Neuronal stem cell (in vitro differentiated cells): ENCODE measurements at places on chromosomes 5 and 9.

GRCh38 chr9:77166193-77166592, 11.1 kb upstream of the VPS13A start:
- H3K27me3 ChIP-seq: peaks cover 4% of the 10 kb centered on the region
- H3K27ac ChIP-seq: no peak overlapping the region
- H3K36me3 ChIP-seq: no peaks in the 10 kb centered on the region

DNA sequence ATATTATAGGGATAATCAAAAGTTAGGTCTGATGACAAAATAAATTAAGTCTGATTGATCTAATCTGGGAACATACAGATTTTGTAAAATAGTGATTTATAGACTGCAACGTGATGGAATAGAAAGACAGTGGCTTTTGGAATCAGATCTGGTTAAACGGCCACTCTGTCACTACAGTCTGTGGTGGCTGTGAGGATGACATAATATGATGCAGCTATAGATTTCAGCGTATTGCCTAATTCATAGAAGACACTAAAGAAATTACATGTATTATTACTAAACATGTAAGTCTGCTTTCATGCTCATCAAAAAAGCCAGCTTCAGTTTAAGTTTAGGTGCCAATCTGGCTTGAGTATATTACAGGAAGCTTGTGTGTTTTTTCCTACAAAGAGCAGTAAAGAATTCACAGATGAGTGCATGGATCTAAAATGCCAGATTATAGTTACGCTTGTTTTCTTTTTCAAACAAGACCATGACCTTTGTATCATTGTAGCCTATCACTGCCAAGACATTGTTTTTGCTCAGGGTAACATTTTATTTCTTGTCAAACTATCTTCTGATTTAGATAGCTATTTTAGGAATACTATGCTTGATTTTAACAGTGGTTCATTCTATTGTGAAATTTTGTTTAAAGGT, 25.7 kb downstream of the CPEB4 start:
- no peak overlapping the region for H3K4me3 ChIP-seq
- H3K27ac ChIP-seq: no peak overlapping the region
- DNase-seq: no peak
- H3K4me1 ChIP-seq: peaks cover 6% of the 10 kb centered on the region
- H3K36me3 ChIP-seq: no peaks in the 10 kb centered on the region

- H3K36me3 ChIP-seq: no peaks in the 10 kb centered on the region
- H3K4me1 ChIP-seq: no peaks in the 10 kb centered on the region
Measured at GRCh38 chr5:174046558-174046957, 1.1 kb downstream of the NSG2 start.

DNA sequence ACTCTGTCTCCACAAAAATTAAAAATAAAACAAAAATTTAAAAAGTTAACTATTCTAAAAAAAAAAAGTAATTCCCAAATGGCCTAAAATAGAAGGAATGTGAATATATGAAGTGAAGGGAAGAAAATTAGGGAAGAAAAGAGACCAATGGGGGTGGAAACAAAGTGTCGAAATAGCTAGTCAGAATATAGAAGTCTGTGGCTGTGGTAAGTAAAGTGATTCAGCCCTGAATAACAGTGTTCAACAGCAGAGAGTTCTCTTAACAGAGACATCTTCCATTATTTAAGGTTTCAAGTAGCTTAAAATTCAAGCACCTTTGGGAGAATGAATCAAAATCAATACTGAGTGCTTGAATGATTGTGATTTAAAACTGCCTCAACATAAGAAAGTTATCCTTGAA, 51.7 kb downstream of the LPAR1 start:
- H3K27me3 ChIP-seq: no peaks in the 10 kb centered on the region
- H3K4me3 ChIP-seq: no peak overlapping the region
- H3K4me1 ChIP-seq: no peaks in the 10 kb centered on the region
- no peak for DNase-seq
- H3K27ac ChIP-seq: no peak overlapping the region

DNA sequence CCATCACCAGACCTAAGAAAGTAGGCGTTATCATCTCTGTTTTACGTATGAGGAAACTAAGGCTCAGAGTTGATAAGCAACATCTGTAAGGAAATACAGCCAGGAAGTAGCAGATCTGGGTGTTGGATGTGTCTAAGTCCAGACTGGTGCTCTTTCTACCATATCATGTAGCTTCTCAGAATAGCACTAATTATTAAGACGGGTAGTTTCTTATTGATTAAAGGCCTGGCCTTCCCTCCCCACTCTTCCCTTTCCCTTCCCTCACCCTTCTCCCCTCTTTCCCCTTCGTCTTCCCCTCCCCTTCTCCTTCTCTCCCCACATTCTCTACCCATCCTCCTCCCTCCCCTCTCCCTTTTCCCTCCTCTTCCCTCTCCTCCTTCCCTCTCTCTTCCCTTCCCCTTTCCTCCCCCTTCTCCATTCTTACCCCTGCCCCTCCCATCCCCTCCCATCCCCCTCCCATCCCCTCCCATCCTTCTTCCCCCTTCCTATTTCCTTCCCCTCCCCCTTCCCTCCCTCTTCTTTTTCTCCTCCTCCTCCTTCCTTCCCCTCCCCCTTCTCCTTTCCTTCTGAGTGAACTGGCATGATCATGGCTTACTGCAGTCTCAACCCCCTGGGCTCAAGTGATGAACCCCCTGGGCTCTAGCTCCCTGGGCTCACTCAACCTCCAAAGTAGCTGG, 79.4 kb downstream of the SNX24 start:
- no peaks in the 10 kb centered on the region for H3K27me3 ChIP-seq
- H3K4me3 ChIP-seq: no peak overlapping the region
- H3K4me1 ChIP-seq: peaks cover 3% of the 10 kb centered on the region
- H3K36me3 ChIP-seq: no peaks in the 10 kb centered on the region
- no peak for DNase-seq
- H3K27ac ChIP-seq: no peak overlapping the region

DNA sequence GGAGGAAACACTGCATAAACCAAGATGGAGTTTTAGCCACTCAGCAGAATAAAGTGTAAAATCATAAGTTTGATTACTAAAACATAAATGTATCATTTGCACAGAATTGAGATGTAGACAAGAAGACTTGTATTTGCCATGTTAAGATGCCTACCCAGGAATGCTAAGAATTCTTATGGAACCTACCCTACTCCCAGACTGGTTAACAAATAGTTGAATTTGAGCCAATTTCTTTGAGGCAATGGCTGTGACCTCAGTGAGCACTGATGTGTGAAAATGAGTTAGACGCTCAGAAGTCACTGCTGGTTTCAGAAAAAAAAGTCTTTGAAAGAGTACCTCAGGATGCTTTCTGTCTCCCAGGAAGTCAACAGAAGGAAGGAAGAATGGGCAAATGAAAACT, 95.6 kb downstream of the ESM1 start:
- no peak overlapping the region for H3K27ac ChIP-seq
- peaks cover 22% of the 10 kb centered on the region for H3K27me3 ChIP-seq
- no peak for DNase-seq
- no peaks in the 10 kb centered on the region for H3K36me3 ChIP-seq
- no peak overlapping the region for H3K4me3 ChIP-seq

DNA sequence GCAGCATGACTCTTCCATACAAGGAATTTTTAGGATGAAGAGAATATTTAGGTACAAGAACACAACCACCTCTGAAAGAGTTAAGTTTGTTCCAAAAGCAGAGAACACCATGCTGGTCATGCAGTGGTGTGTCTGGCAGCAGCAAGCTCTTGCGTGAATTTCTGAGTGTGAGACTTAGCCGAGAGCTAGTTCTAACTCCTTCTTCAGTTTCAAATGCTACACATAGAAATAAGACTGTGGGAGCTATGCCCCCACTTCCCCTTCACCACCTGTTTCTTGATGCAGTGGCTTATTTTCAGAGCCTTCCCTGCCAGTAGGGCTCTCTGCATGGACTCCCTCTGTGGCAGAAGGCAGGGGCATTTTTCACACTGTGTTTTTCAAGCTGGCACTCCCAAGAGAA, 122.9 kb upstream of the ZNF366 start:
- H3K4me3 ChIP-seq: no peak overlapping the region
- no peak for DNase-seq
- no peaks in the 10 kb centered on the region for H3K27me3 ChIP-seq
- H3K27ac ChIP-seq: no peak overlapping the region
- no peaks in the 10 kb centered on the region for H3K36me3 ChIP-seq

GRCh38 chr5:32586276-32586599, 881 bp downstream of the SUB1 start:
- peak overlapping the region; percentile 76 for H3K4me3 ChIP-seq
- H3K36me3 ChIP-seq: peaks cover 40% of the 10 kb centered on the region
- H3K27ac ChIP-seq: no peak overlapping the region
- DNase-seq: no peak
- H3K4me1 ChIP-seq: peaks cover 7% of the 10 kb centered on the region

DNA sequence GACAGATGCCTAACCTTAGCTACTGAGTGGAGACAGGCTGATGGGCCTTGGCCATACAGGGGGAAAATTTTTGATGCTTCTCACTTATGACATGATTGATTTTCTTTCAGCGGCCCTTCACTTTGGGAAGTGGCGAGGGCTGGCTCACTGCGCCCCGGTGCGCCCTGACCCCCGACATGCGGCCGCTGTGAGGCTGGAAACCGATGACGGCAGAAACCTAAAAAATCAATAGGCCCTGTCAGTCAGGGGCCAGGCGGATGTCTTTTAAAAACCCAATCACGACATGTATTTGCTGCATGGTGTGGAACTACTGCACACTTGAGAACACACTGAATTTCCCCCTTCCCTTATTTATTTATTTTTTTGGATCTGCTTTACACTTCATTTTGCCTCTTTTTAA, 121.7 kb downstream of the EBF1 start:
- no peak overlapping the region for H3K27ac ChIP-seq
- H3K36me3 ChIP-seq: no peaks in the 10 kb centered on the region
- no peak for DNase-seq
- no peak overlapping the region for H3K4me3 ChIP-seq

DNA sequence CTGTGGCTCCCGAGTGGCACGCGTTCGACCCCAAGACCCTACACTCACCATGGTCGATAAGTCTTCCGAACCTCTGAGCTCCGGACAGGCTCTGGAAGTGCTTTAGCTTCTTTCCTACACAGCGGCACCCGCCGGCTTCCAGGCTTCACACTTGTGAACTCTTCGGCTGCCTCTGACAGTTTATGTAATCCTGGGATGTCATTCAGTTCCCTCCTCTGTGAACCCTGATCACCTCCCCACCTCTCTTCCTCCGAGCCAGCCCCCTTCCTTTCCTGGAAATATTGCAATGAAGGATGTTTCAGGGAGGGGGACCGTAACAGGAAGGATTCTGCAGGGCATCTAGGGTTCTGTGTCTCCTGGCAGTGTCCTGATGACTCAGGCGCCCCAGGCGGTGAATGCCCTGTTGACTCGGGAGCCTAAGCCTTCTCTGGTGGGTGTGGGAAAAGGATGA, at the start of gene CD14:
Gene CD14 (minus strand): TSS at position 155 of the 451 bp plus-strand sequence. CDS start 104 bp downstream, at position 51.
- H3K4me1 ChIP-seq: no peaks in the 10 kb centered on the region
- no peak within 1 kb of the TSS for H3K4me3 ChIP-seq
- no peak within 1 kb of the TSS for H3K27ac ChIP-seq
- no peaks in the 10 kb centered on the region for H3K27me3 ChIP-seq

- H3K36me3 ChIP-seq: no peaks in the 10 kb centered on the region
- DNase-seq: no peak
- H3K4me3 ChIP-seq: no peak overlapping the region
- H3K27me3 ChIP-seq: peaks cover 7% of the 10 kb centered on the region
- no peak overlapping the region for H3K27ac ChIP-seq
Measured at GRCh38 chr9:114994768-114995167, 64.4 kb upstream of the TNFSF8 start.
